ENCODE measurements at places on chromosomes 16 and 17.

GRCh38 chr16:31513884-31514283 lies 5.7 kb upstream of the RUSF1 start:
- DNase-seq: no peak

- no peak for DNase-seq
These were observed 11.7 kb downstream of the GAA start for GRCh38 chr17:80113033-80113484.

DNA sequence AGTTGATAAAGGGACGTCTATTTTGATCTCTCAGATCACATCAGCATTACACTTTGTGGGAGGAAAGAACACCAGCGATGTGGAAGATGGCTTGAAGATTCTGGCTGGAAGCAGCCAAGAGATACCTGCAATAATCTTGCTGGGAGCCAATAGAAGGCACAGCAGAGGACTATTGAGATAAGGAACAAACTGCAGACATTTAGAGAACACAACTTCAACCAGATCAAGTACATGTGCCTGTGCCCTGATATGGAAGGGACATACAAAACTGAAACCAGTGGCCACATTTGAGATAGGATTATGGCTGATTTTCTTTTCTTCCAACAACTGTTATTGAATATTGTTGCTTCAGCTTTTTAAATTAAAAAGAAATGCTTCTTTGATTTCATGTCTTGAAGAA lies 18.6 kb upstream of the PSMD7 start:
- DNase-seq: no peak

- no peak for DNase-seq
These were observed 12.5 kb upstream of the RBBP6 start for GRCh38 chr16:24526701-24527495.

- DNase-seq: no peak
These were observed 505.8 kb upstream of the HSBP1 start for GRCh38 chr16:83301971-83302370.

DNA sequence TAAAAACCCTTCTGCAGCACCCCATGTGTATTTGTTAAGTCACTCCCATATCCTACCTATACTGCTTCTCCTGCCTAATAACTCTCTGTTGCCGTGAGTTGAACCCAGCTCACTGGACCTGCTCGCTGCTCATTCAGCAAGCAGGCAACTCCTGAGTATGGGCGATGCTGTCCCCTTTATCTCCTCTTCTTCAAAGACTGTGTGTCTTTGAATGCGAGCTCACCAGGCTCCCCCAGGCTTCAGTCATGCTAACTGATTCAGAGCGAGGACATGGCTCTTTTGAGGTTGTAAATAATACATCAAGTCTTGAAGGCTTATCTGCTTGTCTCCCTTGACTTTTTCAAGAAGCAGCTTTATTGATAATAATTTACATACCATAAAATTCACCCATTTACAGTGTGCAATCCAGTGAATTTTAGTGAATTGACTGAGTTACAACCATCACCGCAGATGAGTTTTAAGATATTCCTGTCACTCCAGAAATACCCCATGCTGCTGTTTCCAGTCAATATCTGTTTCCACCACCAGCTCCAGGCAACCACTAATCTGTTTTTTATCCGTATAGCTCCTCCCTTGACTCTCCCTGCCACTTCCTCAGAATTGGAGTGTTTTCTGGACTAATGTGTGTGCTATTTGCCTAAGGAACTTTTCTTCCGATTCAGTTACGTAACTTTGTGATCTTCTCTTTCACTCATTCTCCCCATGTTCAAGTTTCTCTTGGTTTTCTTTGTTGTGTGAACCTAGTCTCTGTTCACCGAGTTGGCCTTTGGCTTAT lies 132.2 kb downstream of the SPECC1 start:
- no peak for DNase-seq

DNA sequence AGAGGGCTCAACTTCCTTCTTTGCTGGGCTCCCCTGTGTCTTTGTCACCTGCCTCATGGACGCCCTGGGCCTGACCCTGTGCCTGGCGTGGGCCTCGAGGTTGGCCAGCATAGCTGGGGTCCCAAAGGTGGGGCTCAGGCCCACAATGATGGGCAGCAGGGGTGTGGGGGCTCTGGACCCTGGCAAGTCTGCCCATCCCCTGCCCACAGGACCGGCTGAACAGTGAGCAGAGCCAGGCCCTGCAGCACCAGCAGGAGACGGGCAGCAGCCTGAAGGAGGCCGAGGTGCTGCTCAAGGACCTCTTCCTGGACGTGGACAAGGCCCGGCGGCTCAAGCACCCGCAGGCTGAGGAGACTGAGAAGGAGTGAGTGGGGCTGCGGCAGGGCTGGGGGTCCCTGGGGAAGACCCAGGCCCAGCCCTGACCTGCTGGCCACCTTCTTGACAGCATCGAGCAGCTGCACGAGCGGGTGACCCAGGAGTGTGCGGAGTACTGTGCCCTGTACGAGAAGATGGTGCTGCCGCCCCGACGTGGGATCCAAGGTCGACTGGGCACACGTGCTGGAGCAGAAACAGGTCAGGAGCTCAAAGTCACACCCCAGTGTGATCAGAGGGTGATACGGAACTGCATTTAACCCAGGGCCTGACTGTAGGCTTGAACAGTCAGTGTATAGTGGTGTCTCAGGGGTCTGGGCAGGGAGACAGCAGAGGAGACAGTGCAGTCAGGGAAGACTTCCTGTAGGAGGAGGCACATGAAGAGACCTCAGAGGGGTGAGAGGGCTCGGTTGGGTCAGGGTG lies 3.8 kb downstream of the EVPLL start:
- DNase-seq: no peak

DNA sequence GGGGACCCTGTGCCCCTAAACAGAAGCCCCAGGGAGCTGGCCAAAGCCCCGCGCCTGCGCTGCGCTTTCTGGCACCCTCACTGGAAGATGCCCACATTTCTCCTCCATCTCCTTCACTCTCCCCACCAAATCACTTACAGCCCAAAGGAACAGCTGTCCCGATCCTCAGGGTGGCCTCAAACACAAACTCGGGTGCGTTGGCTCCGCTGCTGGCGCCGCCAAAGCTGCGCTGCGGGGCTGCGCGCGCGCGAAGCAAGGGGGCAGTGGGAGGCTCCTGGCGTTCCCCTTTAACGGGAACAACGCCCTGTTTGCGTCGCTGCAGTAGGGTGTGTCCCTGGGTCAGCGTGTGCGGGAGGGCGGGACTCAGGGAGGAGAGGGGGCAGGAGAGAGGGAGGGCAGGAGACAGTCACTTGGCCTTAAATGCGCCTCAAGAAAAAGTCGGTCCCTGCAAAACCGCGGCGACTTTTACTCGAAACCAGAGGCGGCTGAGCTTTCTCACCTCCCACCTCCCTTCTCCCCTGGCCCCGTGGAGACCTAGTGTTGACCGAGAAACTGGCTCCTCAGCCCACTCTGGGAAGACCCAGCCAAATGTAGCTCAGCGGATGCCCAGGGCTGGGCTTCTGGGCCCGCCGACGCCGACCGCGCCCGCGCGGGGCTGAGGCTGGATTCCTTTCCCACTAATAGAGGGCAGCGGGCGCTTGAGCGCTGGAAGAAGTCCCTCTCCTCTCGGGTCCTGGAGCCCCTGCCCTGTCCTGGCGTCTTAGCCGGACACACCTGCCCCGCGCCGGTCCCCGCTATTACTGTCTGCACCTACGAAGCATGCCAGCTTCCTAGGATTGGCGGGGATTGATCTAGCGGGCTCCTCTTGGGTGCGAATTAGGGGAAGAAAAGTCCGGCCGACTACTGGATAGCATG lies 2.6 kb downstream of the PMP22 start:
- peak; percentile 26 for DNase-seq

- peak; percentile 71 for DNase-seq
These were observed 26.3 kb downstream of the ARHGAP23 start for GRCh38 chr17:38454532-38454931.

DNA sequence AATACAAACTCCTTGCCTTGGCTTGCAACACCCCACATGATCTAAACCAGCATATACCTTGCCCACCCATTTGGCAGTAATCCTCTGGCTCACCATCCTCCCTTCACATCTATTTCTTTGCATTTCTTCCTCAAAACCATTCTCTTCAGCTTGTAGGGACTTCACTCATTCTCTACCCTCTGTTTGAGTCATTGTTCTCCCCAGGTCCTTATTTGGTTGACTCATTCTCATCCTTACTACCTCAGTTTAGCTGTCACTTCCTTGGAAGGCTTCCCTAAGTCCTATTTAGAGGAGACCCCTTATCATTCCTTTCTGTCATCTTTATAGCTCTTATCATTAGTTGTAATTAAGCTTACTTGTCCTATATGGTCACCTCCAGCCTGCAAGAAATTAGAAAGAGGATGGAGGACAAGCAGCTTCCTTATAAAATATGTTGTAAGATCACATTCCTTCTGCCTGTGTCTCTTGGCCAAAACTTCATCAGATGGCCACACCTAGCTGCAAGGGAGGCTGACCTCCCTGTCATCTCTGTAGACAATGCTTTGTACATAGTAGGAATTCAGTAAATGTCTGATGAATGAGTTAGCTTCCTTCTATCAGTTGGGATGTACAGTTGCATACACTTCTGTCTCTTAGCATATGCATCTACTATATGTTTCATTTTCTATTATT lies 1.7 kb downstream of the TTC19 start:
- no peak for DNase-seq

DNA sequence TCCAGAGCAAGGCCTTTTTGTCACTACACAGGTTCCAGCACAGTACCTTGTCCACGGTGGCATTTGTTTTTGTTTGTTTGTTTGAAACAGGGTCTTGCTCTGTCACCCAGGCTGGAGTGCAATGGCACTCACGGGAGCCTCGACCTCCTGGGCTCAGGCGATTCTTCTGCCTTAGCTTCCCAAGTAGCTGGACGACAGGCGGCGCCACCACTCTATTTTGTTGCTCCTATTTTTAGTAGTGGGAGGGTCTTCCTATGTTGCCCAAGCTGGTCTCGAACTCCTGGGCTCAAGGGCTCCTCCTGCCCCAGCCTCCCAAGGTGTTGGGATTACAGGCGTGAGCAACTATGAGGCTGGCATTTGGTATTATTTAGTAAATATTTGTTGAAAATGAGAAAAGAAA lies 10.3 kb downstream of the MRC2 start:
- no peak for DNase-seq

- no peak for DNase-seq
These were observed 18.9 kb downstream of the C16orf54 start for GRCh38 chr16:29726845-29727377.

GRCh38 chr16:75413951-75414350 lies 19.4 kb downstream of the CFDP1 start:
- no peak for DNase-seq

DNA sequence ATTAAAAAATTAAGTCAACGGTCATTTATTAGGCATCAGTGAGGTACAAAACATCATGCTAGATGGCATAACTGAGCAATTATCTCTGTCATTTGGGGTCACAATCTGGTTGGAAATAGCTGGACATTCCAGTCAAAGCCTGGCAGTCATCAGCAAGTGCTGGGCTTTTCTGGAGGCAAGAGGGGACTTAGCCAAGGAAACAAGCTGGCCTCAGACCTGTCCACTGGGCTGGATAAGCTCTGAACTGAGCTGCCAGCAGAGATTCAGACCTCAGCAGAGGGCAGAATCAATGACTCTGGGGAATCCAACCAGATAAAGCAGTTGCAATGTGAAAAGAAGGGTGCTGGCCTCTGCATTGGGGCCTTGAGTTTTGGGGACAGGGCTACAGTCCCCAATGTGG lies 161.9 kb upstream of the NOL11 start:
- DNase-seq: no peak

- no peak for DNase-seq
These were observed 23.5 kb downstream of the TNRC6A start for GRCh38 chr16:24753000-24753399.

GRCh38 chr17:63916566-63917185 lies 2.0 kb downstream of the GH1 start:
- no peak for DNase-seq

GRCh38 chr16:67327743-67328142 lies 1.1 kb downstream of the LRRC36 start:
- DNase-seq: no peak

DNA sequence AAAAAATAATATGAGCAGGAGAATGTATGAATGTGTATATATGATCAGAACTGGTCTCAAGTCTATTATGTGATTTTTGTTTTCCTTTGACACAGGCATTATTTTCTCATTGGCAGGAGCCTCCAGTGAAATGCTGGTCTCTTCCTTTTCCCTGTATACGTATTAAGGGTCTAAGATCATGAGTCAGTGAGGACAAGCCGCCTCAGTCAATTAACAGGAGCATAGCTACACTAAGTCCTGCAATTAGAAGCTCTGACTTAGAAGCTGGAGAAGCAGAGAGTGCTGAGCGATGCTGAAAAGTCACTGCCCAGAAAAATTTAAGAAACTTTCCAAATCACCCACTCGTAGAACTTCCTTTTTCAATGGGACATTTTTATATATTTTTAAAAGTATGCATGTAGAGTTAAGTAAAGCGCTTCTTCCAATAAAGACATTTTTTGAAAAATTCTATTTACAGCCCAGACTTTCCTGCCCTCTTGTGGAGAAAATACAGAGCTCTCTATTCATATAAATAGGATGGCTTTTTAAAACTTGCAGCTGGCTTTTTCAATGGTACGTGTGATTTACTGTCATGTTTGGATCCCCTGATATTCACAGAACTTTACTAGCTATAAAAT lies 70.2 kb upstream of the PSMD7 start:
- DNase-seq: no peak

DNA sequence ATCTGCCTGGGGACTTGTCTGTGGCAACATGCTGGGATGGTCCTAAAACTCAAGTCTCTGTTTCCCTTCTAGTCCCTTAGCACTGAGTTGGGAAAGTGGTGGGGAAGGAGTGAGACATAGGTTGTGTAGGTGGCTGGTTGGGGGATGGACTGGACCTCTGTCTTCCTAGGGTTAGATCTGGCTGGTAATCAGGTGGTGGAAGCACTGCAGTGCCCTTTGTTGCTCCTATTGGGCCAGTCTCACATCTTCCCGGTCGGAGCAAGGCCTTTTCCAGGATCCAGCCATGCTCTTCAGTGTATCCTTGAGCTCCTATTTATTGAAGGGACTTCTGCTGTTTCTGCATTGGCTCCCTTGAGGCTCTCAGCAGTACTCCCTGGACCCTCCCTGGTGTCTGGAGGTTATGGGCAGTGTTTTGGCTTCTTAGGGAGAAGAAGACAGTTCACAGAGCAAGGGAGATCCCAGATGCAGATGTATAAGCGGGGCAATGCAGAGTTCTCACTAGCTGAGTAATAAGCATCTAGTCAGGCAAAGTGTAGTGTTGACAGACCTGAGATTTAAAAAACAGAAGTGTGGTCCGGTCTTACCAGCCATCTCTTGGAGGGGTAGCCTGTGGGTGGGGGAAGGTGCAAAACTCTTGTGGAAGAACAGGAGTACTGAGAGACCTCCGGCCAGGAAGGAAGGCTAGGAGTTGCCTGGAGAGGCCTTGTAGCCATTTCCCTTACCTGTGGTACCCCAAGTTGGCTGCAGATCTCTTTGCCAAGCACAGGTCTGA lies 1.3 kb upstream of the NUTF2 start:
- DNase-seq: no peak

DNA sequence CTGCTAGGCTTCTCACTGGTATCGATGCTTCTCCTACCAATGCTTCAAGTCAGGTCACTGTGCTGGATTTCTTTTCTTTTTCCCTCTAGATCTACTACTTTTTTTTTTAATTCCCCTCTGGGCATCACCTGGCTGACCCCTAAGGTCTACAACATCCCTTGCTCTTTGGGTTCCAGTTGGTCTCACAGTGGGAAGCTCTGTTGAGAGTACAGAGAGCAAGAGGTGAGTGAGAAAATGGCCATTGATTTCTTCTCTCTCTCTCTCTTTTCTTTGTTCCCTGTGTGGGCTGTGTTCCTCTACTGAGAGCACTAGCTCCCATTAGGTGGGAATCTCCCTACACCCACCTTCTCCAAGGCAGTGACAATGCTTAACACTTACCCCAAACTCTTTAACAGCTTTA lies 413.4 kb downstream of the KCNJ2 start:
- no peak for DNase-seq

All from kidney glomerular epithelial cell (primary cell).